Anterior cingulate cortex (tissue), 58 donors: ENCODE measurements at places on chromosomes 4 and X.

DNA sequence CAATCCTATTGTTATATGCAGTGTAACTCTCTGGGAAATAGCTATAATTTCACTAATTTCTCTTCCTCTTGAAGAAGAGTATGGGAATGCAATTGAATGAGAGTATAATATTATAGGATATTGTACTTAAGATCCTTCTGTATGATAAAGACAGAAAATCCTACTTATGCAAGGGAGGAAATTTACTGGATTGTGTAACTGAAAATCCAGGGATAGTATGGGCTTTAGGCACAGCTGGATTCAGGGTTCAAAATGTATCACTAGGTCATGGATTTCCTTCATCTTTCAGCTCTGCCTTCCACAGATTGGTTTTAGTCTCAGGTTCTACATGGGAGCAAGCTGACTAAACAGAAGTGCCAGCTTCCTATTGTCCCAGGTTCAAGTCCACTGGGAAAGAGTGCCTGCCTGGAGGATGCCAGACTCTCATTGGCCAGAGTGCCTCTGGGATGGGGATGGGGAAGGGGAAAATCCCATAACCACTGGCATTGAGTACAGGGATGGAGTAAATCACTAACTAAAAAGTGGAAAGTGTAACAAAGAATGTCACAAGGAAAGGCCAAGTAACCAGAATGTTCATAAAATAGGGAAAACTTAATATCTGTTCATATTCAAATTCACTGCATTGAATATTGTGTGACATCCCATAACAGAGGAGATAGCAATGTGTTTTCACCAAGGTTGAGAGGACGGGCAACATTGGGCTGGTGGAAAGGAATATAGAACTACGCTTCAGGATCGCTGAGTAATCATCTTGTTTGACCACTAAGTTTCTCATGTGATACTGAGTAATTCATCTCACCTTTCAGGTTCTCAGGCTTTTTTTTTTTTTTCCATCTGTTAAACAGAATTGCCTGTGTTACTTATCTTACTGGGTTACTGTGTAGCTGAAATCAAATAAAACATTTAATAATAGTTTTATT, 75.7 kb downstream of the ANXA3 start:
- DNase-seq = no peak

- no peak for DNase-seq
Measured at GRCh38 chr4:105306158-105306781, 159.6 kb downstream of the TET2 start.

GRCh38 chr4:182745237-182745636, 171.9 kb downstream of the DCTD start:
- DNase-seq = no peak

GRCh38 chrX:75155447-75155826, 646 bp downstream of the ABCB7 start:
- DNase-seq = no peak

- no peak for DNase-seq
Measured at GRCh38 chrX:69110116-69110530, 55.1 kb downstream of the PJA1 start.

- no peak for DNase-seq
Measured at GRCh38 chrX:9988762-9989161, 21.6 kb downstream of the CLDN34 start.

GRCh38 chr4:62274782-62275181, 1074.7 kb downstream of the ADGRL3 start:
- no peak for DNase-seq

DNA sequence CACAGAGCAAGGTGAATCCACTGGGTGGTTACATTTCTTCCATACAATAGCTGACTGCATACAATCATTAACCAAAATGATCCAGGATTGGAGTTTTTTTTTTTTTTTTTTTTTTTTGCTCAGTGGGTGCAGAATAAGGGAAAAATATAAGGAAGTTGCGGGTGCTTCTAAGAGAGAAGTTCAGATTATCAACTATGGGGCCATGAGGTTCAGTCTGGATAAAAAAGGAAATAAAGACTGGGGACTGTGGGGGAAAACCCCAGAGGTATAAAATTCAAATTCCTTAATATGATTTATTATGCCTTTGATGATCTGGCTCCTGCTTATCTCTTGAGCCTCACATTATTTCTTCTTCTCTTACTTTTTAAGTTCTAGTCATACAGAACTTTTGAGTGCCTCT, 5.9 kb upstream of the EIF1AX start:
- no peak for DNase-seq

DNA sequence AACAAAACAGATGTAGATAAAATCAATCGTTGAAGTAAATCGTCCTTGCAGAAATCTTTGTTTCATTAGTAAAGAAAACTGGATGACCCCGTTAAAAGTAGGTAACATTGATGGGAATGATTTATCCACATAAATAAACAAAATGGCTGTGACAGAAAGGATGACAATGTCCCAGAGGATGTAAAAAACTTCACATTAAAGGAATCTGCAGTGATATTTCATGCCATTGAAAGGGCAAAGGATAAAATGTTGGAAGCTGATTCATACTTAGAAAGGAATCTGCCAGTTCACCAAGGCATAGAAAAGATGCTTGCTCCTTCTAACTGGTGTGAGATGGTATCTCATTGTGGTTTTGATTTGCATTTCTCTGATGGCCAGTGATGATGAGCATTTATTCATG, 24.2 kb upstream of the EPGN start:
- no peak for DNase-seq

DNA sequence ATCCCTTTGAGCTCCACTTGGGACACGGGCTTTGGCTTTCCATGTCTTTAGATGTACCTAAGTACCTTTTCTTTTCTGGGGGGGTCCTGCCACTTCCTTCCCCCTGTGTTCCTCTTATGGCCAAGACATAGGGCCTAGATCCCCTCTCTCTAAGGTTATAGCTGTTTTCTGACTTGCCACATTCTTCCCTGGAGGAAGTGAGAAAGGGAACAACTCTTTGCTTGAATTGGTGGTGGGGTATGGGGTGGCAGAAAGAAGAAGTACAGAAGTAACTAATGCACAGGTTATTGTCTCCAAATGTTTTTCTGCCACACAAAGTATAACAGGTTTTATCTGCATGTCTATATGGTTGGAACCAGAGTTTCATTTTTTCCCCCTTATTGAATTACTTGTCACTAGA, 29.7 kb upstream of the DIPK2B start:
- DNase-seq = no peak

DNA sequence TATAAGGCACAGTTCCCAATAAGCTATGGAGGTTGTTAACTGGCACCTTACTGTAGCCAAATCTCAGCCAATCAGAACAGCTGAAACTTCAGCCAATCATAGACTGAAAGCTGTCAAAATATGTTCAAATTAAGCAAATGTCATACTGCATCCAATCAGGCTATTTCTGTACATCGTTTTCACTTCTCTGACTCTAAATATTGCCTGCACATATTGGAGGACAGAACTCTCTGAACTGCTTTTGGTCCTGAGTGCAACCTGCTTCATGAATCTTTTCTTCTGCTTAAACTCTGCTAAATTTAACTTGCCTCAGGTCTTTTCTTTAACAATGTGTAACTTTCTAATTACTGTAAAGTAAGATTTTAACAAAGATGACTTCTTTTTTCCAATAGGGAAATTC, 1198.9 kb upstream of the PCDH7 start:
- no peak for DNase-seq

- no peak for DNase-seq
Measured at GRCh38 chrX:1506916-1507315, 30.1 kb downstream of the P2RY8 start.

- no peak for DNase-seq
Measured at GRCh38 chr4:137703195-137703594, 170.9 kb upstream of the PCDH18 start.

DNA sequence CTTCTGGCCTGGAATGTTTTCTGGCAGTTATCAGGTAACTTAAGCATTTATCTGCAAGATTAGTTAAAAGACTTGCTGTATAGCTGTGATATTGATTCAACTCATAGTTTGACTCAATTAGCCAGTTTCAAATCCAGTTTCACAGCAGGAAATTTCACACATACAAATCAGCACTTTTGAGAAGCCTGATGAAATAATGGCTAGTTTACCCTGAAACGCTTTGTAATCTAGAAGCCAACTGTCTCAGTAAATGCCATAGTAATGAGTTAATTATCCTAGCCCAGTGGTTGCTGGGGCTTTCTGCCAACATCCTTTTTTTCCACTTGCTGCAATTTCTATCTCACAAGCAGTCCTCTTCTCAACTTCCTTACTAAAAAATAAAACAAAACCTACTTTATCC, 53.1 kb downstream of the ARHGEF38 start:
- no peak for DNase-seq

- no peak for DNase-seq
Measured at GRCh38 chr4:26736621-26737020, 124.0 kb upstream of the STIM2 start.

- no peak for DNase-seq
Measured at GRCh38 chr4:154441124-154441523, 50.5 kb downstream of the DCHS2 start.

DNA sequence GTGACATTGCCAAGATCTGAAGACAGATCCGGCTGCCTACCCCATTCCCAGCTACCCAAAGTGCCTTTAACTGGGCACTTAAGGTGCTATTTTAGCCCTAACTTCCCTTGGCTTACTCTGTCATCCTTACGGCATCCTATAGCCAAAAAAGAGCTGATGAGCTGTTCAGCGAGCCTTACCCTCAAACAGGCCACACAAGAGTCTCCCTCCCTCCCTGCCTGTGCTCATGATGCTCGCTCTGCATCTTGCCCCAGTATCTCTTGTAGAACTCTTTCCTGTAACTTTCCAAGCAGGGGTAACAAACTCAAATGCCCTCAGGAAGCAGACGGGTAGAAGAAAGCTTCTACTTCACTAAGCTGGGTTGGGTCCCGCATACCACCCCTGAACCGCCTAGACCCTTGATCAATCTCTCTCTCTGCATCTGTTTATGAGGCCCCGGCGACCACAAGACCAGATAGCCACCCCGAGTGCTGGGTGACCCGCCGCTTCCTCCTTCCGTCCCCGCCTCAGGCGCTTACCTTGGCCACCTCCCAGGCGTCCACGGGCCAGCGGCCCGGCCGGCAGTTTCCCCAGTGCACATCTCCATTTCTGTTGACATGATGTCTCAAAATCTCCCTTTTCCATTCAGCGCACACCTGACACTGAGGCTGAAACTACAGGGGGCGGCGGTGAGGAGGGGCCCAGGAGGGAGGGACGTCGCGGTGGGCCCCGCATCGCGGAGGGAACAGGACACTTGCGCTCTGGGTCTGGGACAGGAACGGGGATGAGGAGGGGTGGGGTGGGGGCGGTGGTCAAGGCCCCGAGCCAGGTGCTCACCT, 663 bp downstream of the CXorf38 start:
- DNase-seq = no peak

- no peak for DNase-seq
Measured at GRCh38 chr4:120683897-120684540, 238.5 kb downstream of the PRDM5 start.

DNA sequence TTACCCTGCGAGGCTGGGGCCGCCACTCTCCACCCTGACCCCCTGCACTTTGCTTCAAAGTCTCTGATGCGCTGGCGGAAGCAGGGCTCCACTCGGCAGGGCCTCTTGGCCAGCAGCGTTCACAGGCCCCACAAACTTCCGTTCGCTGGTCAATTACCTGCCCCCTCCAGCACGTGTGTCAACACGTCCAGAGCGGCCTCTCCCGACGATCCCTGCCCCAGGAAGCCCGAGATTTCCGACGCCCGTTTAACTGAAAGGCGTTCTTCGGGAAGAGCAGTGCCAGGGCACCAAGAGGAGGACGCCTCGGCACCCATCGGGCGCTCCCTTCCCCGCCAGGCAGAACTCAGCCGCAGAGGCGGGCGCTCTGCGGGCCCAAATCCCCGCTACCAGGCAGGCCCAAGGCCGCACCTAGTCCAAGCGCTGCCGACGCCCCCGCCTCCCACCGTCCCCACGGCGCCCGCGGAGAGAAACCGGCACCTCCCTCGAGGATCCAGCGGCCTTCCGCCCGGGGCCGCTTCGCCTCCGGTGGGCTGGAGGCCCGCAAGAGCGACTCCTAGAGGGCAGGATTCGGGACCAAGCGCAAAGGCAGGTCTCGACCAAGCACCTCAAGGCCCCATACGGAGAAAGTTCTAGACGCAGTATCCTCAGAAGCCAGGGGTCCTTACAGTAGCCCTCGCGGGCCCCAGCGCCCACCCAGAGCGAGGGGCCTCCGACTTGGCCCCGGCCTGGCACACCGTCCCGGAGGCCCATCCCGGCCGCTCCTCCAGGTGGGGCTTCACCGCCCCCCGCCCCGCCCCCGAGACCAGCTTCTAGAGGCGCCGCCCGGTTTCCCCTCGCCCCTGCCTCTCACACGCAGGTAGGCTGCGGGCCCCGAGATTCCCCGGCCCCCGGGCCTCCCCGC, 586 bp downstream of the BCAP31 start:
- DNase-seq = no peak

- DNase-seq = peak; percentile 3
Measured at GRCh38 chr4:144355811-144356757, 215.6 kb upstream of the GYPA start.
